ENCODE measurements at places on chromosomes 6 and 20.

DNA sequence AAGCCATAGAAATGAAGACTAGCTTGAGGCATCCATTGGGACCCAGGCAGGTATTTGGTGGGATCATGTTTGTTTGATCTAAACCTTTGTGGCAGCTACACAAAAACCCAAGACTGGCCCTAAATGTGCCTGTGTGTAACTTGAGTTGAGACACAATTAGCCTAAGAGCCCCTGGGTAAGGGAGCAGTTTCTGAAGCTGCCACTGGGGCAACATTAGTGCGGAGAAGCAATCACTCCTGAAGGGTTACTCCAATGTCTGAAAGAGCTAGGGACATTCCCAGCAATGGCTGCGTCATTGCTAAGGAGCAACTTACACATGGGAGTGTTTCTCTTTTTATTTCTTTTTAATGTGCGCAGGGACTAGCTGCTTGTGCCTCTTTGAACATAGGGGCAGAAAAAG is 67.9 kb upstream of the EEF1E1 start:
- no peak for DNase-seq

DNA sequence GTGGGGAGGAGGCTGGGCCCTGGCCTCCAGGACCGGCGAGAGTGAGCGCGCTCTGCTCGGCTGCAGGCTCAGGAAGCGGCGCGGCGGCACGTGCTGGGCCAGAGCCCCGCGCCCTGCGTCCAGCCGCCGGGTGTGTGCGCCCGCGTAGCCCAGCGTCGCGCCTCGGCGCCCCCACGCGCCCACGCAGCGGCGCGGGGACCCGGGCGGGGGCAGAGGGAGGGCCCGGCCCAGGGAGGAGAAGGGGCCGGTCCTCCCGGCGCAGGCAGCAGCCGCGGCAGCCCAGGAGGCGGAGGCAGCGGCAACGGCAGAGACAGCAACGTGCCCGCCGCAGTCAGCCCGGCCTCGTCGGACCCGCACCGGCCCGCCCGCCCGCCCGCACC is at the start of gene EYA2:
Gene EYA2 (plus strand): TSS at position 265 of the 380 bp plus-strand sequence. CDS start 95,168 bp downstream, outside the sequence.
- peak; percentile 31 for DNase-seq

DNA sequence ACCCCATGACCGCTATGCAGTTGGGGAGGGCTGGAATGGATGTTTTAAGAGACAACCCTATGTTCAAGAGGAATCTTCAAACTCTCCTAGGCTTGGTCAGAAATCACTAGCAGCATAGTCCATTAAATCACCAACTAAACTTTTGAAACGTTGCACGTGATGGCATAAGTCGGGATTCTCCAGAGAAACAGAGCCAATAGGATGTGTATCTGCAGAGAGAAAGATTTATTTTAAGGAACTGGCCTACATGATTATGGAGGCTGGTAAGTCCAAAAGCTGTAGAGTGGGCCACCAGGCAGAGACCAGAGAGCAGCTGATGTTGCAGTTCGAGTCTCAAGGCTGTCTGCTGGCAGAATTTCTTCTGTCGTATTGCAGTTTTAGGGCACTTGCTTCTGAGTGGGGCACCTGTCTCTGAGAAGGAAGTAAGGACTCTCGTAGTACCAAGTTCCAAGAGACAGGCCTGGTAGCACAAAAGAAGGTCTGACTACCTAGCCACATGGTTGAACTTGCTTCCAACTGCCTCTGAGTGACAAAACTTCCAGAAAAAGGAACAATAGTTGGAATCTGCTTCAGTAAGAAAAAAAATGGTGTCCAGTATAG is 11.9 kb upstream of the IFNGR1 start:
- no peak for DNase-seq

GRCh38 chr6:27672113-27672799 is 199.4 kb upstream of the ZNF184 start:
- no peak for DNase-seq

DNA sequence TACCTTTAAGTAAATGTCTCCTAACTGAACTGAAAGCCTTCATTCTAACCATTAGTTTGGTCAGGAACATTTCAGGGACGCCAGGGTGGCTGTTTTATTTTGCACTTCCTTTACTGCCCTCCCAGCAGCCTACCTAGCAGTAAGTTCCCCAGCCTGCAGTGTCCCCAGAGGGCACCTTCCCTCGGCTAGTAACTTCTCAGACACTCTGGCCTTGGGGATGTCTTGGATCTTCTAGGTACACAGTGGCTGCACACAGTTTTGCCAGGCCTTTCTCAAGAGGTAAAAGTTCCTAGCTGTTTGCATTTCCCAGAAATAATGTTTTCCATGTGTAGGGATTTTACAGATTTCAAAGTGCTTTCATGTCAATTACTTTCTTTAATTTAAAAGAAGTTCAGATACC is 378 bp upstream of the LAMA2 start:
- DNase-seq: no peak

DNA sequence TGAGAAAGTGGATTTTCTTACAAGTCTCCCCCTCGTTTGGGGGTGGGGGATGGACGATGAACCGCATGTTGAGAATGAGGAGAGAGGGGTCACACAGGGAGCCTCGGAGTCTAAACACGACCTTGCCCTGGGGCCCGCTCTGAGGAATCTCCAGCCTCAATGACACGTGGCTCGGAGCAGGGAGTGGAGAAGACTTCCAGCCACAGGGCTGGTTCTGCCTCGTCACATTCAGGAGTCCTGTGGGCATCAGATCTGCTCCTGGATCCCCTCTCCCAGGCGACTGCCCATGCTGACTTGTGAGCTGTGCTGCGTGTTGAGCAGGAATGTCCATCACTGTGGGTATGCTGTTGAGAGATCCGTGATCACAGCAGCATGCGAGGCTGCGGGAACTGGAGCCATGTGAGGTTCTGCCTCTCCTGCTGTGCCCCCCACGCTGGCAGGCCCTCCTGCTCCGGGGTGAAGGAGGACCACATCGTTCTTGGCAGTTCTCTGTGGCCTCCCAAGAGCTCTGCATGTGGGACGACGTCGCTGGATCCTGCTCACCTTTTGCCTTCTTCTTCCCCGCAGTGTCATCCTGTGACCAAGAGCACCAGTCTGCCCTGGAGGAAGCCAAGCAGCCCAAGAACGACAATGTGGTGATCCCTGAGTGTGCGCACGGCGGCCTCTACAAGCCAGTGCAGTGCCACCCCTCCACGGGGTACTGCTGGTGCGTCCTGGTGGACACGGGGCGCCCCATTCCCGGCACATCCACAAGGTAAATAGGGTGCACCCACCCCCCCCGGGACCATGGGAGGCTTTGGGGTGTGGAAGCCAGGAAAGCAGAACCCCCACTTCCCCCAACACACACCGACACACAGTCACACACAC is 157.5 kb downstream of the SMOC2 start:
- no peak for DNase-seq

DNA sequence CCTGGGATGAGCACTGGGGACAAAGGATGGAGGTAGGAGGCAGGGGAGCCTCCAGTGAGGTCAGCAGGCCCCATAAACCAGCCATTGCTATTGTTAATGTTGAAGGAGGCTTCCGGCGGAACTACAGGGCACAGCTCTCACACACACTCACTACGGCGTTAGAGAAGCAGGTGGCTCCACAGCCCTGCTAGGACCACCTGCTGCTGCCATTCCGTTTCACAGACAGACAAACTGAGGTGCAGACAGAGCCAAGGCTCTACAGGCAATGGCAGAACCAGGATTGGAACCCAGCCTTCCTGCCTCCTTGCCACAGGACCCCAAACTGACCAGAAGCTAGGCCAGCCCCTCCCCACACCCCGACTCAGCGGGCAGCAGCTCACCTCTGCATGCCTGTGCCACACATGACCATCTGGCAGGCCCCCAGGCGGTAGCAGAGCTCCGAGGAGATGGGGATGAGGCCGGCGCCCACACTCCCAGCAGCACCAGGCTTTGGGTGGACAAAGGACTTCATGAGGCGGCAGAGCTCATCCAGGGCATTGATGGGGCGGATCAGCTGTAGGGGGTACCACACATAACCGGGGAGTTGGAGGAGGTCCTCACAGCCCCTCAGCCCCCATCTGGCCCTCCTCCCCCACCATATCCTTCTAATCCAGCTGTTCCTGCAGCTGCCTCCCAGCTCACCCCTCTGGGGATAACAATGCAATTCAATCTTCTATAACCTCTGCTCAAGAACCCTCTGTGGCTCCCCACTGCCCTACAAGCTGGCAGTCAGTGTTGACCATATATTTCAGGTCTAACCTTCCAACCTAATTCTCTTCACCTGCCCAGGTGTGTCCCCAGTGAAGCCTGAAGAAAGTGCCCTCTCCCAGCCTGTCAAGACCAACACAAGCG is 198.5 kb downstream of the PREX1 start:
- no peak for DNase-seq

DNA sequence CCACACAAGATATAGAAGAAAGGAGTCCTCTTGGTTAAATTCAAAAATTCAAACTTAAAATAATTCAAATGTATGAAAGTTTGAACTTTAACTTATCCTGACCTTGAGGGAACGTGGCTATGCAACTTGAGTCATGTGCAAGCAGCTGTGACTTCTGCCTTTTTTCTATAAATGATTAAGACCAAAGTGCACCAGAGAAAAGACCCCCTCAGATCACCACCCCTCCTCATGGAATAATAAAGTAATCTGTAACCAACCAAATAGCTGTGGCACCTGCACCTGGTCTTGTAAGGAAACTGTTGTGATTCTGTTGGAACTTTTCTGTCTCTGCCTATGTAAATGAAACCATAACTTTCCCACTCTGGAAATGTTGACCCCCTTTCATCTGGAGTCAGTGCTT is 141.1 kb upstream of the GGTLC1 start:
- no peak for DNase-seq

DNA sequence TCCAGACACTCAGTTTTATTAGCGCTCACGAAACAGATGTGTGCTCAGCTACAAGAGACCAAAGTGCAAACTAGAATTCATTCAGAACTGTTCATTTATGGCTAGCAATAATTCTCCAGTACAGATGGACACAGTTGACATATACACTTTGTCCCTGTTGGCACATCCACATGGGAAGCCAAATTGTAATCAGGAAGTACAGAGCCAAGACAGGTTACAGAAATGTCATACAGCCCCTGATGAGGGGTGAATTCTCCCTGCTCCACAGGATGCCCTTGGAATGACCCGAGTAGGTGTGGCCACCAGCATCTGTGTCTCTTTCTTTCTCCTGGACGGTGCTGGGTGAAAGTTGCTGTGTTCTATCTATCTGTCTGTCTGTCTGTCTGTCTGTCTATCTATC is 7.6 kb downstream of the DHX35 start:
- DNase-seq: no peak

- no peak for DNase-seq
Measured at GRCh38 chr6:11911538-11911937, 100.6 kb upstream of the HIVEP1 start.

- no peak for DNase-seq
Measured at GRCh38 chr6:144179828-144180227, 29.5 kb downstream of the STX11 start.

DNA sequence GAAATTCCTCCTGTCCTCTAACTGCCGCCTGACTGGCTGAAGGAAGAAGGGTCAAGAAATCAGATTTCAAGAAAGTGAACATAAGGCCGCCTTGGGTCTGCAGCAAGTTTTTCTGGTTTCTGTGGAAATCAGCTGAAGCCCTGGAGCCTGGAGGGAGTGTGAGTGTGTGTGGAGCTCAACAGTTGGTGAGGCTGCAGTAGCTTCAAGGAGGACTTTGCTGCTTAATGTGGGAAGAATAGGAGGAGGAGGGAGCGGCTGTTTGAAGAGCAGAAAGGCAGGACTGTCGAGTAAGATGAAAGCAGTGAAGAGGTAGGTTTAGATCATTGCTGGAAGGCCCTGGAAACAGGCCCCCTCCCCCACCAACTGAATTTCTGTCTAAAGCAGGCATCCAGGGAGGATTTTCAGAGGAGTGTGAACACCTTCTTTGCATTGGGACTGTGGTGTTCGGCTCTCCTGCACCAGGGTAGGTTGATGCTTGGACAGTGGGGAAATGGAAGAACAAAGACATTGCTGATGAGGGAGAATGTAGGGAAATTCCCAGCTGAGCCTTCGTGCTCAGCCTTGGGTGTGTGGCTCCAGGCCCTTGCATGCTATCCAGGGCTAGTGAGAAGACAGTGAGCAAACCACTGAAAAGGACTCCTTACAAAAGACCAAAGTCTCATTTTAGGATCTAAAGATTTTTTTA is 79.5 kb upstream of the VSTM2L start:
- DNase-seq: no peak

DNA sequence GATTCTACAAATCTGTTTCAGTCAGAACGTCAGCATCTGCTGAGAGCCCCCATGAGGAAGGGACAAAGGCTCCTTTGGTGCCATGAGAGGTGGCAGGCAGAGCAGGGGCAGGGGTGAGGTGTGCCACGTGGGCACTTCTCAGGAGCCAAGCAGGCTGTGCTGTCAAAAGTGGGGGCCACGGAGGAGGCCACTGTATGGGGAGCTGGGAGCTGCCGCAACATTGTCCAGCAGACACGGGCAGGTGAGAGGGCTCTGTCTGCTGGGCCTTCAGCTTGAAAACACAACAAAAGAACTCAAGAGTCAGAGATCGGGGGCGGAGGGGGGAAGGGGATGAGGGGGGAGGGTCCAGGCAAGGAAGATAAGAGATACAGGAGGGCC is 21.6 kb upstream of the FOXP4 start:
- DNase-seq: no peak

DNA sequence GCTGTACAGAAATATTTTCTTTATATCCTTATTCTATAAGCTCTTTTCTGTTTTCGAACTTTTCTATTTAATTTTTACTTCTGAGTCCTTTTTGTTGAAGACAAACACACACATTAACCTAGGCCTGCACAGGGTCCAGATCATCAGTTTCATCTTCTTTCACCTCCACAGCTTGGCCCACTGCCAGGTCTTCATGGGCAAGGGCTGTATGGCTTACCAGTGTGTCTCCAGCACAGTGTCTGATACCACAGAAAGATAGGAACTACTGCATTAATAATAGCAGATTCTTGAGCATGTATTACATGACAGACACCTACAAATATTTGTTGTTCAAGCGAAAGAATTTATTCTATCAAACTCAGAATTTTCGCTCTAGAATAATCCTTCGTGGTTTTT is 24.4 kb downstream of the QKI start:
- peak; percentile 20 for DNase-seq

DNA sequence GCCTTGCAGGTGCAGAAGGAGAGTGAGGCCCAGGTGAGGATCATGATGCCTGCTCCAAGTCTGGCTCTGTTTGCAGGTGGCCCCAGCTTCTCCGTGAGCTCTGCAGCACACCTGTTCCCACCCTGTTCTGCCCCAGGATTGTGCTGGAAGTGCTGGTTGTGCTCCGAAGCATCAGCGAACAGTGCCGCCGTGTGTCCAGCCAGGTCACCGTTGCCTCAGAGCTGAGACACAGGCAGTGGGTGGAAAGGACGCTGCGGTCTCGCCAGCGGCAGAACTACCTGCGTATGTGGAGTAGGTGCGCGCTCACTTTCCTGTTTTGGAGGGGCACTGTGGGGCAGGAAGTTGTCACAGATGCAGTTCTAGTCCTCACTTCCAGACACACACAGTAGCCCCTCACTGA is 25.0 kb downstream of the ERMARD start:
- no peak for DNase-seq

DNA sequence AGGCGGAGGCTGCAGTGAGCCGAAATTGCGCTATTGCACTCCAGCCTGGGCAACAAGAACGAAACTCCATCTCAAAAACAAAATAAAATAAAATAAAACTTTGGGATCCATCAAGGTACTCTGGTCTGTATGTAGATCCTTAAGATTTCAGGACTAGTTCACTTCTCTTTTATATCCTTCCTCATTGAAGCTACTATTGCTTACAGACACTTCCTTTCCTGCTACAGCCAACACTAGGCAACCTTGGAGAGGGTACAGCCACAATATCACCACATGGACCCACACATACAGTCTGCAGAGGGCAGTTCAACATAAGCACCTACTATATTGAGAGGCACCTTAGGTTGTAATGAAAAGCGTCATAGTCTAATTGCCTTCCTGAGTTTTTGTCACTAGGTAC is 113.3 kb downstream of the ATXN1 start:
- DNase-seq: no peak

Data from NCI-H1092 treated with DMSO at 0.1 percent for 48 hours (cell line).